ENCODE measurements at places on chromosomes 1 and 21. TPM values are rescaled to one million over a fixed set of nuclear protein-coding genes. Genes with fewer than 3 reads are reported as not detected.

Gene TFF2
- 1.2 TPM for total RNA-seq

Gene PRKACB
- 3.2 TPM for total RNA-seq

Gene NBPF8
- total RNA-seq = 8.7 TPM

Gene PIK3C2B
- total RNA-seq = 24.7 TPM

Gene GBP6
- total RNA-seq = not detected

Gene CORT
- total RNA-seq = not detected

Gene C1orf53
- 9.4 TPM for total RNA-seq

Gene DIRAS3
- not detected for total RNA-seq

Gene SYT6
- total RNA-seq = 0.60 TPM

Gene SMPDL3B
- 11.3 TPM for total RNA-seq

Gene LCE3E
- total RNA-seq = not detected

Gene NCSTN
- total RNA-seq = 89.5 TPM
